ENCODE measurements at places on chromosomes 3 and 15.

- DNase-seq: no peak
These were observed 62.0 kb downstream of the MGLL start for GRCh38 chr3:127760361-127760760.

GRCh38 chr15:25742776-25743547 lies 120.2 kb downstream of the ATP10A start:
- DNase-seq: no peak

- DNase-seq: no peak
These were observed 286.1 kb upstream of the TLE3 start for GRCh38 chr15:70383856-70384255.

DNA sequence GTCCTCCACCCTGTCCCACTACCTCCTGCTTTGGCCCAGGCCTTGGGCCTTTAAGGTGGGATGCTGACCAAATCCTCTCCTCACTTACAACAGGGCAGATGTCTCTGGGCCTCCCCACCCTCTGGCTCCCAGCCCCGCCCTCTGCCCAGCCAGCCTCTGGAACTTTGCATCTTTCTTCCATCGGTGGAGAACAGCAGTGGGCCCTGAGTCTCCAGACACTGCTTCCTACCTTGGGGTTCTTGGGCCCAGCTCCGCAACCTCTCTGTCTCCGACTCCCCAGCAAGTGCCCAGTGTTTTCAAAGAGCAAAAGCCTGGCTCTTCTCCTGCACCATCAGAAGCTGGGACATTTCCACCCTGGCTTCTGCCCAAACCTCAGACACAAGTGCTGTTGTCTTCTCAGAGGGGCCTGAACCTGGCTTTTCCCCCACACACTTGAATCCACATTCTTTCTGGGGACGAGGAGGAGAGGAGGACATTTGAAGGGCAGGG lies 33.1 kb downstream of the MRAS start:
- DNase-seq: peak; percentile 51

- no peak for DNase-seq
These were observed 17.3 kb downstream of the LTF start for GRCh38 chr3:46447228-46447985.

DNA sequence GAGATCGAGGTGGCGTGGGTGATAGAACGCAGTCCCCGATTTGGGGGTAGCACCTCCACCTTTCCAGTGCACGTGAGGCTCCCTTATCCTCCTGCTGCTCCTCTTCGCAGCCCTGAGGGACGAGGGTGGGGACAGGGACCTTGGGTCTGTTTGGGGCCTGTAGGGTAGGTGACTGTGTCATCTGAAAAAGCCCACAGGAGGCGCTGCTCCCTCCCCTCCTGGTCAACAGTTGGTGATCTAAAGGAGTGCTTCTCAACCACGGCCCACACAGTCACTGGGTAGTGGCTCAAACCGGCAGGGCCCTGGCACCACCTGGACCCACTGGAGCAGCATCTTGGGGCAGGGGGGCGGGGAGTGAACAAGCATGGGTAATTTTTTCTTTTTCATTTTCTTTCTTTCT lies 7.1 kb downstream of the LRRK1 start:
- no peak for DNase-seq

DNA sequence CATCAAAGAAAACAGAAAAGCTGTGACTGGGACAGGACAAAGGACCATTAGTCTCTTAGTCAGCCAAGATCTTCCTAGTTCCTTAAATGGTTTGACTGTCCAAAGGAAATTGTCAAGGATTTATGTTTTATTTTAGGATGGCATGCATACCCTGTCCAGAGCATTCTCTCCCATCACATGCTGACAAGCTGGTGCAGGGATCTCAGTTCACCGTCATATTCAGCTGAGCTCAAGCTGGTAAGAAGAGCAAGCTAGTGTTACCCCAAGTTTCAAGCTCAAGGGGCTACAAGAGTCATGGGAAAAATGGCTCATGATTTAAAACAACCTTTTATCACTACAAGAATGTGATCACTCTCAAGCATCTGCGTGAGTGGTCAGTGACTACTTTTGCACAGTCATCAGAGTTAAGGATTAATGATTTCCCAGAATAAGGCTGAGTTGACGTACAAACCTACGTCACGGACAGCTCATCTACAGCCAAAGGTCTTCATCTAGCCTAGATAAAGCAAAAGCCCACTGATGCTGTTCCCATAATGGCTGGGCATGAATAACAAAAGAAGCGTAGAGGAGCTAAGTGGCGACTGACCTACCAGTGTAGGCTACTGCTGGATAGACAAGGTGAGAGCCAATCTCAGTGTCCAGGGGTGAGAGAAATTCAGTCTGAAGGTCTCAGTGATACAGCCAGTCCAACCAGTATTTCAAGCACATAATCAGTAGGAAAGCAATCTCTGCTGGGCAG lies 157.5 kb downstream of the GABRB3 start:
- no peak for DNase-seq

DNA sequence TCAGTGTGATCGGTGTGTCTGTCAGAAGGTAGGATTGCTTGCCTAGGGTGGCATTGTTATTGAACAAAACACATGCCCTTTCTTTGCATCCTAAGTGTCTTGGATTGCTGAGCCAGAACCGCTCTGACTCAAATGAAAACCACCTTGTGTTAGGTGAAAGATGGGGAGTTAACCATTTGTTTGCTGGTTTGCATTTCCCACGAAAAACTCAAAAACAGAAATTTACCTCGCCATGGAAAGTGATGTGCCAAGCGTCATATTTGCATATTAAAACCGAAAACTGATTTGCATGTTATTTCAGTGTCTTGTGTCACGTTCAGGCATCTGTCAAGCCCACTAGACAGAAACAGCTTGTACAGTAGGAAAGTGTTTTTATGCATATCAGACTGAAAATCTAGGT lies 474.6 kb upstream of the TPRG1 start:
- DNase-seq: no peak

DNA sequence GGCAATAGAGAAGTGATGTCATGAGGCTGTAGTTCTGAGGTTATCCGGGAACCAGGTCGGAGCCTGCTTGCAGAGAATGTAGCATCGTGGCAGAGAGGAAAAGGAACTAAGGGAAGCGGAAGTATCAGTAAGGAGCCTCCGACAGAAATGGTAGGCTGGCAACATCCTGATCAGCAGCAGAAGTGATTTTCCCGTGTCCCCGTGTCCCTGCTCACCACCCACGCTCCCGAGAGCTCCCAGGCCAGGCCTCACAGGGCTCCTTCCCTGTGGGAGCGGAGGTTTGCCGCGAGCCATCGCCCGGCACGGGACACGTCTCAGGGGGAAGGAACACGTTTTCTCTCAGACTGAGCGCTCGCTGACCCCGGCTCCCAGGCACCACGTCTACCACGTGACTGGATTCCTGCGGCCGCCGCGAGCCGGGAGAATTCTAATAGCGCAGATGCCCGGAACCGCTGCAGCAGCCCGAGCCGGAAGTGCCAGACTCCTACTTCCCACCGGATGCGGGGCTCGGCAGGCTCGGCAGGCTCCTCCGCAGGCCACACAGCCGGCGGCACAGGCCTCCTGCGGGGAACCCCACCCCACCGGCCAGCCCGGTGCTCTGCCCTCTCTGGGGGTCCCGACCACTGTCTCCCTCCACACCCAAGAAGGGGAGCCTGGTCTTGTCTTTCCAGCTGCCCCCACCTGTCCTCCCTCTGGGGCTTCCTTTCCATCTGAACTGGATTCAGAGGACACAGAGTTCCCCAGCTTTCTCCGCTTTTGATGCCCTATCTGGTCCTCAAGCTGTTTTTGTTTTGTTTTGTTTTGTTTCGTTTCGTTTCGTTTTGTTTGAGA lies 99.3 kb downstream of the BDH1 start:
- peak; percentile 96 for DNase-seq

DNA sequence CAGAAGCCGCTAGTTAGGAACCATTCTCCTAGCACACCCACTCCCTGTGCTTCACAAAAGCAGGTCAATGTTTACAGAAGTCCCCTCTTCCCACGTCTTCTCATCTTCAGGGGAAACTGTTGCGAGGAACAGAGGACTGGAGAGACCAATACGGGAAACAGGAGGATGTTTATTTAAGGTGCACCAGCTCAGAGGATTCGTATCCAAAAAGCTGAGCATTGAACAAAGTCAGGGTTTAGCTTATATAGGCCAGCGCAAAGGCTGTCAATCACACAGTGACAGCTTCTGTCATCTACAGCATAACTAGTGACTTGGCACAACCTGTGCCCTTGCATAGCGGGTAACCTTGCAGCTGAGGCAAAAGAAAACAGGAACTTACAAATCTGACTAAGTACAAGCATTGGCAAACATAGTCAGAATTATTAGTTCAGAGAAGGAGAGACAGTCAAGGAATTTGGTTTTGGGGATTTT lies 61.3 kb downstream of the ZDHHC19 start:
- no peak for DNase-seq

DNA sequence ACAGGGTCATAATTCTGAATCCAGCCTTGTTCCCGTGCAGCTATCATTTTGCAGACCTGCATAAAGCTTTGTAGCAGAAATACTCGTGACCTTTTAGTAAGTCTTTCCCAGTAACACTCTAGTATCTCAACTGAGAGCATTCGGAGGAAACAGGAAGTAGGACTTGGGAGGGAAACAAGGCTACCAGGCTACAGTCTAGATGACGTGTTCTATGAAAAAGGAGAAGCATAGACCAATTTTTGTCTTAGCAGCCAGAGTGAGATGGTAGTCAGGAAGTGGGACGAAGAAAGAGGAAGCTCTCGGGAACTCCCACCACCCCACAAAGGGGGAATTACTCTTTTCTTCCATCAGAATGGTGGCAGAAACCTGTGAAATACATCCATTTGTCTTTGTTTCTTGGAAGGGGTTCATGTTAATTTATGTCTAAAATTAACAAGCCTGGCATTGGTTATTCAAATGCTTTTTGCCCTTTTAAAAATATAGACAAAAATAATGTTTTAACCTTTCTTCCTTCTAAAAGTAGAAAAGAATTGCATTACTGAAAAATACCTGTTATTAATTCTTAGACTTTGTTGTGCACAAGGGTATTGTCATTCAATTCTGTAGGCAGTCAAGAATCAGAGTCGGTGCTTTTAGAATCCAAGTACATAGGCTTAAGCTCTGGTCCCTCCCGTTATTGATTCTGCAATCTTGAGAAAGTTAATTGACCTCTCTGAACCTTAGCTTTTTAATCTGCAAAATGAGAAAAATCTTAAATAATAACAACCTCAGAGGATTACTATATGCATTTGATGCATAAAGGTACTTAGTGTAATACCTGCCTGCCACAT lies 1.6 kb upstream of the SUCNR1 start:
- no peak for DNase-seq

- DNase-seq: no peak
These were observed 82.1 kb upstream of the RAD18 start for GRCh38 chr3:9045371-9045770.

GRCh38 chr3:69499422-69499821 lies 113.5 kb upstream of the FRMD4B start:
- DNase-seq: no peak

GRCh38 chr3:11059090-11059798 lies 66.7 kb downstream of the SLC6A1 start:
- DNase-seq: peak; percentile 90

DNA sequence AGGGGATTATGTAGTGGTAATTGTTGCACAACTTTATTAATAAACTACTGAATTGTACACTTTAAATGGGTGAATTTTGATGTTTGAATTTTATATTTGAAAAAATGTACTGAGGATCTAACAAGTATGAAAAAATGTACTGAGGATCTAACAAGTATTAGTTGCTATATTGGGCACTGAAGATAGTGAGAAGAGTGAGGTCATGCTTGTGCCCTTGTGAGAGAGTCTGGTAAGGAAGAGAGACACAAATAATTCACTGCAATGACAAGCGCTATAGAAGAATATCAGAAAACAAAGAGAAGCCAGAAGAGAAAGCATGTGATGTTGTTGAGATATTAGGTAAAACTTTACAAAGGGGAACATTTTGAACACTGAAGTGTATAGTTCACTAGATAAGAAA lies 137.6 kb downstream of the DTWD1 start:
- DNase-seq: no peak

DNA sequence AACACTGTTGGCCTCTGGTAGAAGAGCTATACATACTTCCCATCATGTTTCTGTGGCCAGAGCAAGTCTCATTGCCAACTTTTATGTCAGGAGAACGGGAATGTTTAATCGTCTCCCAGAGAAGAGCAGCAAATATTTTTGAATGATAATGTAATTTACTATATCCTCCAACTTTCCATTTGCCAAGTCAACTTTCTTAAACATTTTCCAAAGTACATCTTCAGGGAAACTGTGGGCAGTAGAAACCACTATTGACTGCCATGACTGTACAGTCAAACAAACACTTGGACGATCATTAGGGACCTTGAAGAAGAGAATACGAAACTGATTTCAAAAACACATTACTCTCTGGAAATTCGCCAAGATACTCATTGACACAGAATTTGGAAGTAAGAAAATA lies 201.5 kb downstream of the GABRB3 start:
- no peak for DNase-seq

GRCh38 chr3:185936273-185936629 lies 1.6 kb downstream of the TRA2B start:
- DNase-seq: no peak

DNA sequence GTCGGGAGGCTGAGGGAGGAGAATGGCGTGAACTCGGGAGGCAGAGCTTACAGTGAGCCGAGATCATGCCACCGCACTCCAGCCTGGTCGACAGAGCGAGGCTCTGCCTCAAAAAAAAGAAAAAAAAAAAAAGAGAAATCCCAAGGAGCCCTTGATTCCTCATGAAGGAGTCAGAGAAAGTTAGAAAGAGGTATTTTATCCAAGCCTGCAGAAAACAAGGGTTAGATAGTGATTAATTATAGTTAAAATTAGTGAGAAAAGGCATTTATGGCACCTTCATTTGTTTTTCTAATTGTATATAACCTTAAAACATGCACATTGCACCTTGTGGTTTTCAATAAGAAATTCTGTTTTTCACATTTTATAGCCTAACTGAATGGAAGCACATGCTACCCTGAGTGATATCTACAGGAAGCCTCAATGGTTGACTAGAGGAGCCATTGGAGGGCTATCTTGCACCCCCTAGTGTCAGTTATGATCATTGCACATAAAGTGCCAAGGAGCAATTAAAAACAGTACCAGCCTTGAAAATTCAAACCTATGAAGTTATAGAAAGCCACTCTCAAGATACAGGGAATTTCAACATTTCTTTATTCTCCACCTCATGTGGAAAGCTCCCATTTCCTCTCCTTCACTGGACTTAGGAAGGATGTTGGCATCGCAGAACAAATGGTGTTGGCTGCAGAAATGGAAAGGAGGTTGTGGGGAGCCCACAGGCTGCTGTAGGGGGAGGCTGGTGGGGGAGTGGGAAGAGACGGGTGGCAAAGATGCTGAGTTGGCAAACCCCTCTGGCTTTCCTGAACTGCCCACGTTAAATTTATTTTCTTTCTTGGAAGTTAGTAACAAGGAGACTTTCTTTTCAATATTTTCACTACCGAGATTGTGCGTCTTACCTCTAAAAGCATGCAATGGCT lies 48.5 kb downstream of the ITGA11 start:
- DNase-seq: peak; percentile 65
